Right atrium auricular region (tissue), 2 donors: ENCODE measurements at places on chromosomes 7 and 10.
A peak's percentile ranks its signal among the peaks of the same experiment; 100 is the strongest.

GRCh38 chr7:44583146-44583865 is 1.3 kb upstream of the TMED4 start:
- DNase-seq = no peak

DNA sequence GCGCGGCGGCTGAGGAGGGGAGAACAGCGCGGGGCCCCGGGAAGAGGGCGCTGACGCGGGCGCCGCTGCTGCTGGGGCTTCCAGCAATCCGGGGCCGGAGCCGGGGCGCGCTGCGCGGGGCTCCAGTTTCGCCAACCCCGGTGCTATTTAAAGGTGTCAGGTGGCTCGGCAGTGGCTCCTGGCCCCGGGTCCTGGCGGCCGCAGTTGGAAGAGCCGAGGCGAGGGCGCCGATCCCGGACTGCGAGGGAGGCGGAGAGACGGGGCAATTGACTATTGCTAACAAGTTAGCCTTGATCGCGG is 347 bp downstream of the LBX1 start:
- DNase-seq = no peak

- DNase-seq = no peak
Measured at GRCh38 chr7:38368191-38368605, 94.8 kb upstream of the TARP start.

DNA sequence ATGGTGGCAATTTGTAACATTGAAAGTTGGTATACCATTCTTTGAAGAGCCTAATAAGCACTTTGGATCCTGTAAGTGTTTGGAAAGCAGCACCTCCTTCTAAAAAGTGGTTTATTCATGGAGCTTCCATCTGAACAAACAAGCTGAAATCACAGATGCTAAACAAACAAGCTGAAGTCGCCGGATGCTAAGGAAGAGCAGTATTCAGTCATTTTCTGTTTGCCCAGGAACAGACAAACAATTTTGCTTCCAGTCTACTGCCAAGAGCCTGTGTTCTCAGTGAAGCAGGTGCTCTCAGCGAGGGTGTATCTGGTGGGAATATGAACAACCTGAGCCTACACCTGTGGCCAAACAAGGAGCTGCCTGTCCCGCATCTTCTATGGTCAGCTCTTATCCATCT is 6.3 kb downstream of the COL28A1 start:
- DNase-seq = no peak

- DNase-seq = peak; percentile 84
Measured at GRCh38 chr7:128381161-128381821, 19.8 kb upstream of the PRRT4 start.

- DNase-seq = peak; percentile 85
Measured at GRCh38 chr7:129958643-129959470, 6.1 kb upstream of the UBE2H start.

- DNase-seq = no peak
Measured at GRCh38 chr7:73431041-73431835, 2.3 kb upstream of the FZD9 start.

DNA sequence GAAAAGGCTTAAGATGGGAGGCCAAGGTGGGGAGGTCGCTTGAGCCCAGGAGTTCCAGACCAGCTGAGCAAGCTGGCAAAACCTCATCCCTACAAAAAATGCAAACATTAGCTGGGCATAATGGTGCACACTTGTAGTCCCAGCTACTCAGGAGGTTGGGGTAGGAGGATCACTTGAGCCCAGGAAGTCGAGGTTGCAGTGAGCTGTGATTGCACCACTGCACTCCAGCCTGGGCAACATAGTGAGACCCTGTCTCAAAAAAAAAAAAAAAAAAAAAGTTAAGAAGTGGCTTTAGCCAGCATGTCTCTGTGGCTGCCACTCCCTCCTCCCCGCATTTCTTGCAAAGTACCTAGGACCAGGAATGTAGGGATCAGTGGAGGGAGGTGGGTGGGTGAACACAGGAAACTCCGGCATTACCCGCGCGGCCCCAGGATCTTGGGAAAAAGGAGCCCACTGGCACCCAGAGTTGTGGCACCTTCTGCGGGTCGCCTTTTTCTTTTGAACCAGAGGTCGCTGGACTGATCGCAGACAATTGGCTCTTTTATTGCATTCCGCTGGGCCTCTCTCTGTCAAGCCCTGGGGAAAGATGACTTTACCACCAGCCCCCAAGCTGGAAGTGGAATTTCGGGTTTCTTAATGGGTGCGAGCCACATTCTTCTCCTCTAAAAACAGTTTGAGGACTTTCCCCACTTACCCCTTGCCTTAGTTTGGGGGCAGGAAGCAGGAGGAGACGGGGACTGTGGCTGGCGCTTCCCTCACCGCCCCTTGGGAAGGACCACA is 3.5 kb downstream of the VGF start:
- no peak for DNase-seq

- DNase-seq = no peak
Measured at GRCh38 chr7:15688911-15689310, 2.4 kb upstream of the MEOX2 start.

DNA sequence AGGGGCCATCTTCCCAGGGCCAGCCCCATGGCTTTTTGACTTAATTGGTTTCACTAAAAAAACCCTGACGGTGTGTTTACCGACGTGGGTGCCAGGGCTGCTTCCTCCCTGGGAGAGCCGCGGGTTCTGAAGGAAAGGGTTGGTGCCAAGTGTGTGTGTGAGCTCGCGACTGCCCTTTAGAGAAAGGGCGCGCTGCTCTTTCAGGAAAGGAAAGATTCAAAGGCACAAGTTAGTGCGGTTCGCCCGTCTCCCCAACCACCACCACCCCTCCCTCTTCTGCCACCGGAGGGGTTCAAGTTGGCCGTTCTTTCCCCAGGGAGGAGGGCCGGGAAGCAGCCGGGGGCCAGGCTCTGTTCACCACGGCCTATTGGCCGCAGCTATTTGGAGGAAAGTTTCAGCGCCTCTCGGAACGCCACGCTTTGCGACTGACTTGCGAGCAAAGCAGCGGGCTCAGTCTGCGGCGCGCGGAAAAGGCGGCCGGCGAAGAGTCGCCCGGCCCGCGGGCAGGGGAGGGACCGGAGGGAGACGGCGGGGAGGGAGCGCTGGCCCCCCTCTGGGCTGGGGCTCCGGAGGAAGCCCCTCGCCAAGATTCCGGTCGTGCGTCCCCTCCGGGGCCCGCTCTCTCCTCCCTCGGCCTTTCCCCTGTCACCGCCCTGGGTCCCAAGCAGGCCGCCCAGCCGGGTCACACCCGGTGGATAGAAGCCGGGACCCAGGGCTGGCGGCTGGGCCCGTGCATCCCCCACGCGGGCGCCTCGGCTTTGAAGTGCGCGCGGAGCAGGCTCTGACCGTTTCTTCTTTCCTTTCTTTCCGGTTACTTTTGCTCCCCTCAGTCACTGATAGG is 165.9 kb upstream of the PPP1R3A start:
- DNase-seq = peak; percentile 61

DNA sequence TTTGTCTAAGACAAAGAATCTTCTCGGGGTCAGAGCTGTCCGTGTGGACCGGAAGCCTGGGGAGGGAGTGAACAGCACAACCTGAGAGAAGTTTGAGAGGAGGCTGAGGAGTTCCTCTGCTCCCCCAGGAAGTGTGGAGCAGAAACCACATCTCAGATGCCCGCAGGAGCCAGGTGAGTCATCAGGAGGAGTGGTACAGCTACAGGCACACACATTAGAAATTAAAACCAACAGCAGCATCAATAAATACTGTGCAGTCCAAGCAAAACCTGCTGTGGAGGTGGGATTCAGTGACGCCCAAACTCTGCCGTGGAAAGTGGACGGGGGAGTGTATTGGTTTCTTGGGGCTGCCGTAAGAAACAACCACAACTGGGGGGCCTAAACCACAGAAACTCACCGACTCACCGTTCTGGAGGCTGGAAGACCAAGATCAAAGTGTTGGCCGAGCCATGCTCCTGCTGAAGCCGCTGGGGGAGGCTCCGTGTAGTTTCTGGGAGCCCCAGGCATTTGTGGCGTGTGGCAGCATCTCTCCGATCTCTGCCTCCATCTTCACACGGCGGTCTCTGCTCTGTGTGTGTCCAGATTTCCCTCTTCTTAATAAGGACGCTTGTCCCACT is 31.2 kb upstream of the GARS1 start:
- DNase-seq = no peak

DNA sequence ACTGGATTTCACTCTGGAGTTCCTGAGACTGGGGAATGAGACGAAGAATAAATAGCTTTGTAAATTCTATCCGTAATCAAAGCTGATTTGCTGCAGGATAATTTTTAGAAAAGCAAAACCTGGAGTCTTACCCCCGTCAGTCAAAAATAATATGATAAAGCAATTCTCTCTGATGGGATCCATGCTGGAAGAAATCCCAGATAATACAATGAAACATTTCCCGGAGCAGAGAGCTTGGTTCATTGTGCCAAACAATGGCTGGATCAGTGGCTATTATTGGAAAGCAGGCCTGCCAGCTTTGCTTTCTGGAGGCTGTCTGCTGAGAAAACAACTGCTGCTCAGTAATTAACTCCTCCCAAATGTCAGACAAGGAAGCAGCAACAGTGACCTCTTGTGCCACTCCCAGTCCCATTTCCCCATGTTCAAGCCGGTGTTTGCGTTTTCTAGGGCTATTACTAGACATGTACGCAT is 609.4 kb upstream of the PCDH15 start:
- peak; percentile 59 for DNase-seq

GRCh38 chr10:103838862-103839518 is 16.4 kb downstream of the SH3PXD2A start:
- no peak for DNase-seq
